ENCODE measurements at places on chromosomes 5 and 9.

DNA sequence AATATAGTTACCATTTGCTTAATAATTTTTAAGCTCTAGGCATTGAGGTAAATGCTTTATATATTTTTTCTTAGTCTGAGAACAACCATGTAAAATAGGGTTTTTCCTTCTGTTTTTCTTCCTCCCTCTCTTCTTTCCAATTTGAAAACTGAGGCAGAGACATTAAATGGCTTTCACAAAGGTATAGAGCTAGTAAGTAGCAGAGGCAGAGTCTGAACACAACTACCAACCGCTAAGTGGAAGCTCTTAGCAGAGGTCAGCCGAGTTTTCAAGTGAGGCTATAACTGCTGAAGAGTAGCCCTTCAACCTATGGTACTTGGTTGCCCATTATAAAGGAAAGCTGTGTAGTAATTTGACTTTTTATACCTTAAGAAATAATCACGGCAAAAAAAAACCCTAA, 187.1 kb downstream of the MEF2C start:
- no peak for DNase-seq

GRCh38 chr9:107213561-107214028, 69.5 kb upstream of the RAD23B start:
- DNase-seq, result no peak

DNA sequence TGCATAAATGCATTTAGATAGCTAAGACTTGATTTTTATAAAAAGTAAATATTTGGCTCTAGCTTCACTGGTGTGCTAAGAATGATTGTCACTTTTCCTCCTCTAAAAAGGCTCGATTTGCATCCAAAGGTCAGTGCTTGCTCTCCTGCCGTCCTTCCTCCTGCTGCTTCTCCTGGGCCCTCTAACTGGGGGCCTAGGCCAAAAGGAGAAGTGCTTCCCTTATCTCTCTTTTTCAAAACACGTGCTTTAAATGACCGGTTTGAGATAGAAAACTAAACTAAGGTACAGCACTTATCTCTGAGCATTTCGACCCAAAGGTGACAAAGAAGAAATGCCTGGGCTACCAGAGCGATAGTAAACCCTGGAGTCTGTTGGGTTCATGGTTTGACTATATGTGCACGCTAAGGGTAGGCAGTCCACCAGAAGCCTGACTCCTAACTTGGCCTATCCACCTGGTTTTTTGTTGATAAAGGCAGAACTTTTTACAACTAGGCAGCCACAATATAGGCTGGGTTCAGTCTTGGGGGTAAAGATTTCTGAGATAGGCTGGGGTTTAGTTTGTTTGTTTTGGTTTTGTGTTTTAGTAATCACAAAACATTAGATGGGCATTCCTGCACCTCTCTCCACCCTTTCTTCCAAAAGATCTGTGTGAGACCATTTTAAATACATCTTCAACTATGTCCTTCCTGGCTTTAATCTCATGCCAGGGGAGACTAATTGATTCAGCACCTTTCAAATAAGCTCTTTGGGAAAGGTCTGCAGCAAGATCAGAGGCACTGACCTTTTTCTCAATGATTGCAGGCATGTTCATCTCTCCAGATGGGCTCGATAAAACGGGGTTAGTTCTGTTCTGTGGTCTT, 3.8 kb downstream of the NR2F1-AS1 start:
- no peak for DNase-seq

- no peak for DNase-seq
Measured at GRCh38 chr9:100217536-100217935, 118.5 kb downstream of the INVS start.

GRCh38 chr9:100466829-100467221, 6.1 kb upstream of the TMEFF1 start:
- DNase-seq, result no peak

- no peak for DNase-seq
Measured at GRCh38 chr5:91264311-91265051, 118.6 kb downstream of the ARRDC3 start.

DNA sequence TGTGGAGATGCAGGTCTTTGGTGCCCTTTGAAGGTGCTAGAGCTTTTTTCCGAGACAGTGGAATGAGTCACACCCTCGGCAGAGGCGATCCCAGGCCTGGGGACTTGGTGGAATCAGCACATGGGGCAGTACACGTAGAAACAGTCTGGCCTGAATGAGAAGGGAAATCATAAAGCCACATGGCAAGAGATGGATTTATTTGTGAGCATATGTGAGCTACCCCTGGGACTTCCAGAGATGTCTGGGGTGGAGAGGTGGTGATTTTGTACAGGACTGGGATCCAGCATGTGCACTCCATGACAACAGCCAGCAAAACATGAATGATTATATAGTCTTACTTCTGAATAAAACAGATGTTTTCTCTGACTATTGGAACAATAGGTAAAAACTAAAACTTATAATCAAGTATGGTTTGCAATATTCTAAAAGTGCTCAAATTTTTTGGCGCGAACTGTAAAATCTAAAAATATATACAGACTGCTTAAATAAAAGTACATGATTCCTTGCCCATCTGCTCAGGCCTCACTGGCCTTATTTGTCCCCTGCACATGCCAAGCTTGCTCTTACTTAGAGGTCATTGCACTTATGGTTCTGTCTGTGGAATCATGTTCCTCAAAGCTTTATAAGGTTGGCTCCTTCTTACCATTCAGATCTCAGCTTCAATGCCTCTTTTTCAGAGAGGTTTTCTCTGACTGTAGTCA, 54.7 kb upstream of the SMARCA2 start:
- DNase-seq, result no peak

GRCh38 chr5:11452852-11453251, 451.4 kb downstream of the CTNND2 start:
- DNase-seq, result no peak

GRCh38 chr5:124761010-124761409, 14.6 kb upstream of the ZNF608 start:
- DNase-seq, result no peak

GRCh38 chr5:2201832-2202231, 319.1 kb upstream of the IRX4 start:
- DNase-seq, result no peak

GRCh38 chr5:65103756-65104440, 335.2 kb downstream of the CWC27 start:
- no peak for DNase-seq

DNA sequence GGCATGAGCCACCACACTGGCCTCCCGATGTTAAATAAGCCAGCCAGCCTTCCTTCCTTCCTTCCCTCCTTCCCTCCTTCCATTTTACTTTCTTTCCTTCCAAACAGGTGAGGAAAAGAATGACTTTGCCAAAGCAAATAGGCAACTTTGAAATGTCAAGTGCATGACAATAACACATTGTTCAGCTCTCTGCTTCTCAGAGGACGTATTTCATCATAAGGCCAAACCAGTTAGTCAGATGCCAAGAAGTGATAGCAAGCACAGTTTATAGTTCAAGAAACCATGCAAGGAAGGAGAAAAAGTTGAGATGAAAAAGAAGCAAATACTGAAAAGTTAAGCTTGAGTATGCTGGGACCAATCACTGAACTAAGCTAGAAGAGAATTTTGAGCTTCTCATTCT, 29.5 kb downstream of the POU4F3 start:
- no peak for DNase-seq

GRCh38 chr9:121301881-121302286, 33.9 kb downstream of the GSN start:
- DNase-seq, result no peak
